Tibial nerve (tissue), 4 donors: ENCODE measurements at places on chromosomes 4 and X.

DNA sequence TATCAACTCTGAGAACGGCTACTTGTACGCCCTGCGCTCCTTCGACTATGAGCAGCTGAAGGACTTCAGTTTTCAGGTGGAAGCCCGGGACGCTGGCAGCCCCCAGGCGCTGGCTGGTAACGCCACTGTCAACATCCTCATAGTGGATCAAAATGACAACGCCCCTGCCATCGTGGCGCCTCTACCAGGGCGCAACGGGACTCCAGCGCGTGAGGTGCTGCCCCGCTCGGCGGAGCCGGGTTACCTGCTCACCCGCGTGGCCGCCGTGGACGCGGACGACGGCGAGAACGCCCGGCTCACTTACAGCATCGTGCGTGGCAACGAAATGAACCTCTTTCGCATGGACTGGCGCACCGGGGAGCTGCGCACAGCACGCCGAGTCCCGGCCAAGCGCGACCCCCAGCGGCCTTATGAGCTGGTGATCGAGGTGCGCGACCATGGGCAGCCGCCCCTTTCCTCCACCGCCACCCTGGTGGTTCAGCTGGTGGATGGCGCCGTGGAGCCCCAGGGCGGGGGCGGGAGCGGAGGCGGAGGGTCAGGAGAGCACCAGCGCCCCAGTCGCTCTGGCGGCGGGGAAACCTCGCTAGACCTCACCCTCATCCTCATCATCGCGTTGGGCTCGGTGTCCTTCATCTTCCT is 2.7 kb downstream of the PCDH10 start:
- DNase-seq = no peak

GRCh38 chr4:110527156-110527555 is 51.2 kb downstream of the ENPEP start:
- DNase-seq = no peak

DNA sequence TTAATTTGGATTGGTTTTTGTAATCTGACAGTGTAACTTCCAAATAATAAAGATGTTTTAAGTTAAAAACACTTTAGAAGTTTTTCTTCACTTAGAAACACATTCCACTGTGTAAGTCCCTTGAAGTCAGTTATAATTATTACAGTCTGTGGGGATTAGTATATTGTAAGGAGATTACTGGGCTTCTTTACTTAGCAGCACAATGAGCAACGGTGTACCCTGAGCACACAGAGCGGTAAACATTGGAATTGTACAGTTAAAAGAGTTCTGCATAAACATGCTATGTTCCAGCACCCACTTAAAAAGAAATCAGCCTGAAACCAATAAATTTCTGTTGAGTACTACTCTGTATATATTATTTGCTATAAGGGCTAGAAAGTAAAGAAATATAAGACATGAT is 44.3 kb downstream of the CCSER1 start:
- DNase-seq = no peak

GRCh38 chr4:7252510-7253340 is 60.4 kb downstream of the SORCS2 start:
- no peak for DNase-seq
